ENCODE measurements at places on chromosomes 5 and 9.

- DNase-seq, result no peak
Observed at GRCh38 chr5:69211200-69211599, 21.8 kb downstream of the CENPH start.

- DNase-seq, result peak; percentile 40
Observed at GRCh38 chr9:120755810-120756434, 37.3 kb downstream of the FBXW2 start.

DNA sequence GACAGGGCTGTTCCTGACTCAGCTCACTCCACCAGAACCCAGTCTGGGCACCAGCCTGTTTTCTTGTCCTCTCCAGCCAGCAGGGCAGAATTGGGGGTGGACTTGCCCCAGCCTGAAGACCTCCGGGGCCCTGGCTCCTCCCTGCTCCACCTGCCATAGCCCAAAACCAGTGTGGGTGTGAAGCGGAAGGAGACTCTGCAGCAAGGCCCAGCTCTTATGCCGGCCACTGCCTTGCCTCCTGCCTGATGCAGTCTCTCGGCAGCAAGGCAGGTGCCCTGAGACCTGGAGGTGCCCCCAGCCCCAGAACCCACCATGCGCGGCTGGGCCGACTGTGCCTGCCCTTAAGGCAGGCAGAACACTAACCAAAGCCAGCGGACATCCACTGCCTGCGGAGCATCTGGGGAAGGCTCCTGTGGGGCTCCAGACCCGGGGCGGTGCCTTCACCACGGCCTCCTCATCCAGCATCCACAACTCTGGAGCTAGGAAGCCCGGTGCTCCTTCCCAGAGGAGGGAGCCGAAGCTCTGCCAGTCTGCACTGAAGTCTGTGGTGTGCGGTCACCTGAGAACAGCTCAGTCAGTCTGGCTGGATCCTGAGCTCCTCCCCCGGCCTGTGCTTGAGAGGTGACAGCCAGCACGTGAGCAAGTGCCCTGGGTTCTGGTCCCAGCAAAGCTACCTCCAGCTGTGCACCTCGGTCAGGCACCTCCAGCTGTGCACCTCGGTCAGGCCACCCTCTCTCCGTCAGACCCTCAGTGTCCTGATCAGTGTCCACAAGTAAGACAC lies 116.7 kb downstream of the ADAMTS2 start:
- DNase-seq, result no peak

GRCh38 chr9:120714846-120715388 lies 647 bp upstream of the MEGF9 start:
- no peak for DNase-seq

- DNase-seq, result no peak
Observed at GRCh38 chr5:171797543-171797942, 11.9 kb downstream of the SMIM23 start.

GRCh38 chr5:142697356-142698255 lies 11.7 kb upstream of the FGF1 start:
- no peak for DNase-seq

- no peak for DNase-seq
Observed at GRCh38 chr5:3657364-3658022, 61.9 kb downstream of the IRX1 start.

DNA sequence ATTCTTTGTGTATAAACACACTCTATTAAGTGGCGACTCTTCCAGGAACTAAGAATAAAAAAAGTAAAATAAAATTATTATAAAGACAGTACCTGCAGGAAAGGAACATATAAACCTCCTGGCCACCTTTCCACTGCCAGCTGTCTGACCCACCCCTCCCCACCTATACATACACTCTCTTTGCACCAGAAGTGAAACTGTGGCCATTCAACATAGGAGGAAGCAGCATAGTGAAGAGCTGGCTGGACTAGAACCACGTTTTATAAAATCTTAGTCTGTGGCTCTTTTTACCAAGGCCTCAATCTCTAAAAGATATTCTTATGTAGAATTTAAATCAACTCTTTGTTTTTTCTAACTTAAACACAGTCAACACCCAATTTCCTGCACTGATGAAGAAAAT lies 289.6 kb downstream of the GABRB2 start:
- no peak for DNase-seq

DNA sequence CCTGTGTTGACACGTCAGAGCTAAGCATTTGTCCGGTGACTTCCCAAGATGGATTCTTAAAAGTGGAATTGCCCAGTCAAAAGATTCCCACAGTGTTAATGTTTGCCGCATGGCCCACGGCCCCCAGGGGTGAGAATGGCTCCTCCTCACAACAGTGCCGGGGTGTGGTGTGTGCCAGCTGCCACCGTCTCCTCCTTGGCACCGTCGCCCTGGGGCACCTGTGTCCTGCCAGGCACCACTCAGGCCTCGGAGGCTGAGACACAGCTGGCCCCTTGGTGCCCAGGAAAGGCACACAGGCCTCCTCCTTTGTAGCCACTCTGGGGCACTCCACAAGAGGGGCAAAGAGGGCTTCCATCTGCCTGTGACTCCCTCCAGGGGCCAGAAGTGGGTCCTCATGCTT lies 4.3 kb downstream of the KCNT1 start:
- DNase-seq, result no peak

GRCh38 chr5:52977264-52977897 lies 11.8 kb upstream of the ITGA2 start:
- no peak for DNase-seq

GRCh38 chr5:127398508-127398907 lies 107.9 kb downstream of the MEGF10 start:
- DNase-seq, result no peak

DNA sequence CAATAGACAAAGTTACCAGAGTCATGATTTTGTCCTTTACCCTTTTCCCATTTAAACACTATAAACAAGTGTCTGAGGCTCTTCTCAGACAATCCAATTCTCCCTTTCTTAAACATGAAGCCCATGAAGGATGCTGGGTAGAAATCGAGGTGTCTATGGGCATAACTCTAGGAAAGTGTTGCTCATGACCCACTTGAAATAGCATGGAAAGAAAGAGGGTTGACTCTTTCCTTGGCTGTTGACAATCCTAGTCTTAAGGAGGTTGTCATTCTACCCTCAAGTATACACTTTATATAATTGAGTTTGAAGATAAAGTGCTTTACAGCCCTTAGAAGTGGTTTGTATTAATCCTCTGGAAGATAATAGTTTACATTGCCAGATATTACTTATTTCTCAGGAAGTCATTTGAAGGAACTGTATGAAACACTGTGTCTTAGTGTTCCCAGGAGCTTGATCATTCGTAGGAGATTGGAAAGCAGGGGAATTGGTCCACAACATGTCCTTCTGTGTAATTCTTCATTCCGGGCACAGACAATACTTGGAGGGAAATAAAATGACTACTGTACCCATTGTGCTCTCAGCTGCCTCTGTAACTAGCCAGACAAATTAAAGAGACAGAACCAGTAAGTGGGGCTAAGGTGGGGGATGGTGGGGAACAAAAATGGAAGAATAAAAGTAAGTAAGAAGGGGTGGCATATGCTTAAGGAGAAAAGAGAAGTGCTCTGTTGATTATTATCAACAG lies 1078.3 kb upstream of the DMAC1 start:
- no peak for DNase-seq

- no peak for DNase-seq
Observed at GRCh38 chr5:179224741-179225140, 120.5 kb downstream of the ADAMTS2 start.

DNA sequence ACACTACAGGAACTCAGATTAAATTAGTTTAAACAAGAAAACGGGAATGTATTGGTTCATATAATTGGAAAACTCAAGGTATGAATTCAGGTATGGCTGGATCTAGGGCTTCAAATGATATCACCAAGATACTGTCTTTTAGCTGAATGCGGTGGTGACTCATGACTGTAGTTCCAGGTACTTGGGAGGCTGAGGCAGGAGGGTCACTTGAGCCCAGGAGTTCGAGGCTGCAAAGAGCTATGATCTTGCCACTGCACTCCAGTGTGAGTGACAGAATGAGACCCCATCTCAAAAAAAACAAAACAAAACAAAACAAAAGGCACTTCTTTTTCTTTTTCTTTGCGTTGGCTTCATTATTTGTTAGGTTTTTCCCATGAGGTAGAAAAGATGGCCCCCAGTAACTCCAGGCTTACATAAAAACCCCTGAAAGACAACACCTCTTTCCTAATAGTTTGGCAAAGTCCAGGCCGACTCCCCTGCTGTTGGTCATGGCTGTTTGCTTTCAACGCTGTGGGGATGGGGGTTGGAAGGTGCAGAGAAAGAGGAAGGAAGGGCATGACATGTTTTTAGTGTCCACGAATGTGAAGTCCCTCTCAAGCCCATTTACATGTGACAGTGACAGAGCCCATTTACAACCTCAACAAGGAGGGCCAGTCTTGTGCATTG lies 39.8 kb upstream of the CRB2 start:
- no peak for DNase-seq

DNA sequence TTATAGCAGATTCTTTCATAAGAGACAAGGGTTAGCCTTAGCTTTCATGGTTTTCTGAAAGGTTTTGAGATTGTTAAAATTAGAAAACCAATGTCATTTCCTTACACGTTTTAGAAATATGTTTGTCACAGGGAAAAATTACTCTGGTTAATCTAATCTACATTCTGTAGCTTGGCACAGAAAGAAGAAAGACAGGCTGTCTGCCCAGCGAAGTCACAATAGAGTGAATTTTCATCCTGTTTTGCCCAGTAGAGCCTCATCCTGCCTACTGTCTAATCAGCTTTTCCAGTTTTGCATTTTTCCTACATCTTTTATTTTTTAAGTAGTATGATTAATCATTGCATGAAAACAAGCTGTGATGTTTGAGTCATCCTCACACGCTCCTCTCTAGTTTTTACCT lies 688.8 kb downstream of the MTRR start:
- no peak for DNase-seq

- DNase-seq, result no peak
Observed at GRCh38 chr5:38467353-38468040, 88.9 kb downstream of the LIFR start.

All from stimulated activated CD4-positive, alpha-beta T cell treated with anti-CD3 and anti-CD28 coated beads, Interleukin-4, amount 100 ng/mL, for 4 hours (primary cell).